ENCODE measurements at places on chromosomes 2 and 18.
A peak's percentile ranks its signal among the peaks of the same experiment; 100 is the strongest.

- no peak for DNase-seq
Measured at GRCh38 chr2:147589127-147589526, 255.7 kb upstream of the ACVR2A start.

DNA sequence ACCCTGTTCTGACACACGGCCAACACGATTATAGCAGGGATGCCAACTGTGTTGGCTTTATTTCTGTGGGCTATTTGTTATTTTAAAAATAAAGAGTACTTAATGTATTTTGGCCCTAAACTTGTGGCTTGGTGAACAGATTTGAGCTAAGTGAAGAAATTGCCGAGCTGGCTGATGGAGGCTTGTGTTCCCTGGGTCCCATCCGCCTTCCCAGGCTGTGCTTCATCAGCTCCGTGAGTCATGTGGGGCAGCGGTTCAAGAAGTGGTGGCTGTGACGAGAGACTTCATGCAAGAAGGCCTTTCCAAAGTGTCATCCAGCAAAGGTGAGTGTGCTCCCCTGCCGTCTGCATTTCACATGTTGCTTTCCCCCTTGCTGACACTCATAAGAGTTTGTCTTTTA is 73.6 kb upstream of the NCK2 start:
- DNase-seq, result no peak

DNA sequence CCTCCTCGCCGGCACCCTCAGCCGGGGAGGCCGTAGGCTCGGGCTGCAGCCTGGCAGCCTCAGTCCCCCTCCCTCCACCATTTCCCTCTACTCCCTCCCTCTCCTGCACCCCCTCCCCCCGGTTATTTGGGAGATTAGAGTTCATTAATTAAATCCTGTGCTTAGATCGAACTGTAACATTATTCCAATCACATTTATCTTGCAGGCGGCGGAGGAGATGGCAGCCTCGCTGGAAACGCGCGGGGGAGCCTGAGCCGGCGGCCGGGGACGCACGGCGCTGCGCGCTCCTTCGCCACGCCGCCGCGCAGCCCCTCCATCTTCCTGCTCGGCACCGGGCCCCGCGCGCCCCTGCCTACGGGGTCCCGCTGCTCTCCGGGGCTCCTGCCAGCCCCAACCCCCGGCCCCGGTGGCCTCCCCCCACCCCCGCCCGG is at the start of gene ST8SIA3:
Gene ST8SIA3, plus strand, starts transcription at position 287 of the 431 bp plus-strand sequence. CDS start 290 bp downstream, outside the sequence.
- no peak for DNase-seq

DNA sequence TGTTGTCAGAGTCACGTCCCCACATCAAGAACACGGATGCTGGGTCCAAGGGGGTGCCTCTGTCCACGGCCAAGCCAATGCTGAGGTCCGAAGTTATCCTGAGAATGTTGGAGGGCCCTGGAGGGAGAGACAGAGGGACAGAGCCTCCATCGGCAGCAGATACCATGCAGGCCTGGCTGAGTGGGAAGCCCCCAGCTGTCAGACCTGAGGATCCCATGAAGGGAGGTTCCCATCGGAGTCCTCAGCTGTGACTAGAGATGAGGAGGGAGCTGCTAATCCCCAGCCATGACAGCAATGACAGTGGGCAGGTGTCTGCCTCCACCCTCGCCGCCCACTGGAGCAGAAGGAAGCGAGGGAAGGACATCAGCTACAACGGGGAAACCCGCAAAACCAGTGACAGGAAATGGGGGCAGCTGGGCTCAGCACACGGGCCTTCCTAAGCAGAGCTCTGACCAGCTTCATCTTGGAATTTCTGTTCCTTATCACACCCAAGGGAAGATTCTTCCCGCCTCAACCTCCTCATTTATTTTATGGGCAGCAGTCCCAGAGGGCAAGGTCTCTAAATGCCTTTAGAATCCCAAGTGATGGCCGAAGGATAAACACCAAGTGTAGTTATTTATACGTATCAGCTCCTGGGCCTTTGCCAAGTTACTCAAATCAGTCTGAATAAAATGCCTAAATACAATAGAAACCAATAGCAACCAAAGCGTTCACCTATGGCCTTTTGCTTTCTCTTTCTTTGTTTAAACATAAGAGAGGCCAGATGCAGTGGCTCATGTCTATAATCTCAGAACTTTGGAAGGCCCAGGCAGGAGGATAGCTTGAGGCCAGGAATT is 32.2 kb downstream of the FAM178B start:
- DNase-seq, result no peak

DNA sequence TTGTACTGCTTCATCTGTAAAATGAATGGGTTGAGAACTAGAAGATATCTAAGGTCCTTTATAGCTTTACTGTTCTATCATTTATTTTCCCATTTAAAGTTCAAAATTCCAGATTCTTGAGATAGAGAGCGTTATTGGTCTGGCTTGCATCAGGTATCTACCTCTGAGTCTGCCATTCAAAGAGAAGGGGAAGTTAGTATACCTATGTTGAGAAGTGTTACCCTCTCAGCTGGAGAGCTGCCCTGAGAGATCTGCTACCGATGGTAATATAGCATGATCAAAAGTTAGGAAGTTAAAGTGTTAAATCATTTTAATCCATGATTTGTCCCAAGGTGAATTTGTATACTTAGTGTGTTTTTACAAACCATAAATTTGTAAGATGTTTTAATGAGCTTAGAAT is 7.4 kb downstream of the EPC2 start:
- no peak for DNase-seq

DNA sequence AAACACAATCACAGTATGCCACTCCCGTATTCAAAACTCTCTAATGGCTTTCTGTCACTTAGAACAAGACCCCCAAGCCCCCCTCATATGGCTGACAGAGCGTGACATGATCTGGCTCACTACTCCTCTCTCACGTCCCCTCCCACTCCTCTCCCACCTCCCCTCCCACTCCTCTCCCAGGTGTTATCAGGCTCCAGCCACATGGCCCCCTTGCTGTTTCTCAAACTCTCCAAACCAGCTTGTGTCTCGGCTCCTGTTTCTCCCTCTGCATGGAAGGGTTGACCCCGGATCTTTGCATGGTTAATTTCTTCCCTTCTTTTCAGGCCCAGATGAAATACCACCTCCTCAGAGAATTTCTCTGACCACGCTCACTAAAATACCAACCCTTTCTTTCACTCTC is 180.8 kb downstream of the SLC8A1 start:
- no peak for DNase-seq

- no peak for DNase-seq
Measured at GRCh38 chr2:84914334-84914733, 8.9 kb downstream of the TMSB10 start.

DNA sequence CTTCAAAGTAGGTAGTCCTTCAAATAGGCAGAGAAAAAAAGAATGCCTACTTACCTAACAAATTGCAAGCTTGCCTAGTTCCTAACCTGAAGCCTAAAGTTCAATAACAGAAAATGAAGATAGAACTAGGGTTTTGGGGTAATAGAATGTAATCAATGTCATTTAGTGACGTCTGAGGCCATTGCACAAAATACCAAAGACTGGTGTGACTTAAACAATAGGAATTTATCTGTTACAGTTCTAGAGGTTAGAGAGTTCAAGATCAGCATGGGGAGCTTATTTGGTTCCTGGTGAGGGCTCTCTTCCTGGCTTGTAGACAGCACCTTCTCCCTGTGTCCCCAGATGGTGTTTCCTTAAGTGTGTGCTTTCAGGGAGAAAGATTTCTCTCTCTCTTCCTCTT is 4.7 kb upstream of the NPC1 start:
- no peak for DNase-seq

- DNase-seq, result peak; percentile 80
Measured at GRCh38 chr2:174846941-174847938, 83.0 kb upstream of the CHRNA1 start.

DNA sequence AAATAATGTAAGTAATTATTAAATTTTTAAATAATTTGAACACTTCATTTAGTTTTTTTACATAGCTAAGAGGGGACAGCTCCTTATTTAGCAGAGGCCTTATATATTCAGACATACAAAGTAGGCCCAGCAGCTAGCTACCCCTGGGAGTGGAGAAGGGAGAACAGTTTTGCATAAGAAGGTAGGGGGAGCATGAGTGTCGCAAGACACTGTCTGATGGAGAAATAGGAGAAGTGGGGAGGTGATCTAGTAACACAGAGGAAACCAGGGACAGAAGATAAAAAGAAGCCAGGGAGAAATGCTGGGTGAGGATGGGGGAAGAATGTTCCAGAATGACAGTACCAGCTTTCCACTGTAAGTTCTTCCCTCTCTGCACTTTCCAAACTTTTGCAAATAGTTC is 16.0 kb upstream of the RGPD4 start:
- no peak for DNase-seq

DNA sequence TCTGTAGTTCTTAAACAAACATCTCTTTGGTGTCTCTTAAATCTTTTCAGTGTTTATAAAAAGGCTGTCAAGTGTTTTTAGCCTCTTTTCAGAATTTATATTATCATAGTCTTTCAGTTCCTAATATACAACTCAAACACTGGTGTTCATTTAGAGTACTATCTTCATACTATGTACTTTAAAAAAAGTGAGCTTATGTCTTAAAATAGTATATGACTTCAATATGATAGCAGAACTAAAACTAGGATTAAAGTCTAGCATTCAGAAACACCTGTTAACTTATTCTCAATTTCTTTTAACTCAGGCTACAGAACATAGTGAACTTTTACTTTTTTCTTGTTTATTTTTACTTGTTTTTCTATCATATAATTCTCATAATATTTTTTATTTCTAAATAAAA is 14.7 kb upstream of the IKZF2 start:
- no peak for DNase-seq

DNA sequence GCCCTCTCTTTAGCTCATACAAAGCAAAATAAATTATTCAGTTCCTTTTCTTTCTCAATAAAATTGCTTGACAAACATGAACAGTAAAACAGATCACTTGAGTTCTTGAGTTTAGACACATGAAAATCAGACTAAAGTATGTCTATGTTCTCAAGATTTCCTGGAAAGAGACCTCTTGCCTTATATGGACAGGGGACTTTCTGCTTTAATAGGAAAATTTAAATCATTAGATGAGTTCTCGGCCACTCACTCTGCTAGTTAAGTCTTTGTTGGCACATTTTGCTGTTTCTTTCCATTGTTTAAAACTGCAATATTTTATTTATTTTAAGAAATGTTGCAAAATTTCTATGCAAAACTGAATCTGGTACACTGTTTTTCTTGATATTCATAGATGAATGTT is 207.8 kb downstream of the RND3 start:
- peak; percentile 39 for DNase-seq
